ENCODE measurements at places on chromosomes 6 and 20.
A peak's percentile ranks its signal among the peaks of the same experiment; 100 is the strongest.

DNA sequence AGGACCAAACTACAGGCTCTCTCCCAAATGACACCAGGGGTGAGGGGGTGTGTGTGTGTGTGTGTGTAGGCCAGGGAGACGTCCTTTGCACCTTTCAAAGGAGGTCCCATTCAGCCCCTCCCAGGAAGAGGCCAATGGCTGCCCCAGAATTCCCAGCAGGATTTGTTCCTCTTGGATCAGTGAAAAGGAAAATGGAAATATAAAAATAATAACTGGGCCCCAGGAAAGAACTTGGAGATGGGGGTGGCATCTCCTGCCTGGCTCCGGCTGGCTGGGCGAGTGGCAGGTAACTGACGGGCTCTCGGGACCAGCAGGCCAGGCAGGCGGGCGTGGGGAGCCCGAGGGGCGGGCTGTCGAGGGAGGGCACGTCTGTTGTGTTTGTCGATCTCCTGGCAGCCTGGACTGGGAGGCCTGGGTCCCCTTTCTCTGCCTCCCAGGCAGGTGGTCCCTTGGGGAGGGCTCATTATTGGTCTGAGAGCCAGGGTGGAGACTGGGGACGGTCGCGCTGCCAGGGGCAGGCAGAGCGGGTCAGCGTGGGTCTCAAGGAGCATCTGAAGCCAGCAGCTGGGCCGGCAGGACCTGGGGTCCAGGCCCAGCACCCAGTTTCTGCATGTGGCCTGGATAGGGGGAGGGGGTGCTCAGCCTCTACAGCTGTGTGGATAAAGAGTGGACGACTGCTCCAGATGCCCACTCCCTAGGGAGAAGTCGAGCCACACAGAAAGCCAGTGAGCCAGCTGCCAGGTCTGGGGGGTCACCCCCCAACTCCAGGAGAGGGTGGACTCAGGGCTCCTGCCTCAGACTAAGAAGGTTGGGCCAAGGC is 3.1 kb downstream of the NOL4L start:
- DNase-seq = no peak

GRCh38 chr20:61757678-61758563 is 307.8 kb downstream of the TAF4 start:
- DNase-seq = no peak

DNA sequence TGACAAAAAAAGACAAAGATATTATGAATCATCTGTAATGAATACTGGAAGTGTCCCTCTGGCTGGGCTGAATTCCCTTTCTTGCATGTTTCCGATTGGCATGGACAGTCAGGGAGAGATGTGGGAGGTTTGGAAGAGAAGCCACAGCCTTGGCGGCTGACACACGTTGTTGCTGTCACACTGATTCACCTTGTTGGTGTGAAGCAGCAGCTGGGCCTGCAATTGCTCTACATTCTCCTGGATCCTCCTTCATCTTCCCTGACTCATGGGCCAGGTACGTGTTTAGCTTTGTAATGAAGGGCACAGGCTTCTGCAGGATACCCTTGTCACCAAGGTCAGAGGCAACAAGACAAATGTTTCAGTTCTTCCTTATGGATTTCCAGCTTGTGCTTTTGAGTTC is 13.4 kb upstream of the SMIM8 start:
- DNase-seq = peak; percentile 5

DNA sequence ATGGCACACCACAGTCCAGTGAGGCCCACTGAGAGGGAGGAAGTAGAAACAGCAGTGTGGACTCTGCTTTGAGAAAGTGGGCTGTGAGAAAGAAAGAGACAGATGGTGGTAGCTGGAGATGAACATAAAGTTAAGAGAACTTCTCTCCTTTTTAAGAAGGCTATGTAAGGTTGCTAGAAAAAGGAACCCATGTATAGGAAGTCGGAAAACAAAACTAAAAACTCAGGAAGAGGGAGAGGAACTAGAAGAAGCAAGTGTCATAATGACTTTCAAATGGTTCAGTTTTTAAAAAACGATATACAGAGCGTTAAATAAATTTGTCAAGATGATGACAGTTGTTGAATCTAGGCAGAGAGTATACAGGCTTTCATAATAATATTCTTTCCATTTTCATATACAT is 25.4 kb upstream of the GMNN start:
- DNase-seq = no peak

- no peak for DNase-seq
Measured at GRCh38 chr6:126720304-126720703, 380.4 kb downstream of the CENPW start.

All from urothelium cell line (cell line).